ENCODE measurements at places on chromosomes 12 and 14.

DNA sequence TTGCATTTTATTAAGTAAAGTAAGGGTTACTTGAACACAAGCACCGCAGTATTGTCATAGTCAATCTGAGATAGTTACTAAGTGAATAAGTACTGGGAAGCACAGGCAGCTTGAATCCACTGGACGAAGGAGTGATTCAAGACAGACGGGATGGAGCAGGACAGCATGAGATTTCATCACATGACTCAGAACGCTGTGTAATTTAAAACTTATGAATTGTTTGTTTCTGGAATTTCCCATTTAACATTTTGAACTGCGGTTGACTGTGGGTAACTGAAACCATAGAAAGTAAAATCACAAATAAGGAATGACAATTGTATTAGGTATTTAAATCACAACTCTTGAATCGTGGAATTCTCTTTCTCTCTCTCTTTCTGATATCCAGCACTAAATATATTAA is 1630.4 kb upstream of the SEL1L start:
- no peak for DNase-seq

DNA sequence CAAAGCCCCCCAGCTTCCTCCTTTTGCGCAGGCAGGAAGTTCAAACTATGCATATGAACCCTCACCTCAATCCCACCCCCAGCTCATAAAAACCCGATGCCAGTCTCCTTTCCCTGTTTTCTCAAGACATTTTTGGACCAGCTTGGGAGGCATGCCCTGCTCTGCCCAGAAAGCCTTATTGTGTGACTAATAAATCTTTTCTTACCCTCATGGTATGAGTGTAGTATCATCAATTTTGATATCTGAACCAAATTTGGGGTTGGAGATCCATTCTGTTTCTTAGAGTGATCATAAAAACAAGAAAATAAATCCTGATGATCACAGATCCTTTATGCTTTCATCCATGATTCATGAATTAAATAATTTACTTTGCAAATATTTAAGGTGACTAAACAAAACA is 128.5 kb downstream of the ALG10B start:
- no peak for DNase-seq

DNA sequence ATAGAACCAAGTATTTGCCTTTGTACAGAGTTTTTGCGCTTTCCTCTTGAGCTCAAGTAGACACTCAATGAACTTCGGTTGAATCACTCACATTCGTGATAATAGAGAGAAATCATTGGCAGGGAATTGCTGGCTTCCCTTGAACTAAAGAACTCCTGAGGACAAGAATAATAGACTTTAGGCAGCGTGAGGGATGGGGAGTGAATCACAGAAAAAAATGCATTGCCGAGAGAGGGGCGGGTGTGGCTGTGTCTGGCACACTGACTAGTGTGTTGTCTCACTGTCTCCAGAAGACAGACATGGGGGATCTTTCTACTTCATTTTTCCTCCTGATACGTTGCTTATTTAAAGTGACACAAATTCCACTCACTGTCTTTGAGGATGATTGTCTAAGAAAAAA is 805.2 kb downstream of the BCL11B start:
- no peak for DNase-seq

DNA sequence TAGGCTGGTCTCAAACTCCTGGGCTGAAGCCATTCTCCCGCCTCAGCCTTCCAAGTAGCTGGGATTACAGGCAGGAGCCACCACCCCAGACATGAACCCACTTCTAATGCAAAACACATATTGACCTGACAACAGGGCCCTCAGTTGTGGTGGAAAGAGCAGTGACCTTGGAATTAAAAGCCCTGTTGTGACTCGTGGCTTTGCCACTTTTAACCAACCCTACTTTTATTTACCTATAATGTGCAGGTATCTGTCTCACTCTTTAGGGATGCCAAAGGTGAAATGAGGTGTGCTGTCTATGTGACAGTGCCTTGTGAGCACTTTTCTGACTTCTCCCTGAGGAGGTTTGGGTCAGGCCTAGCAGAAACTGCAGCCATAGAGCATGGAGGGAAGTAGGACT is 132.8 kb upstream of the DNM1L start:
- DNase-seq: no peak

GRCh38 chr12:31346267-31346666 is 20.3 kb upstream of the SINHCAF start:
- DNase-seq: no peak

DNA sequence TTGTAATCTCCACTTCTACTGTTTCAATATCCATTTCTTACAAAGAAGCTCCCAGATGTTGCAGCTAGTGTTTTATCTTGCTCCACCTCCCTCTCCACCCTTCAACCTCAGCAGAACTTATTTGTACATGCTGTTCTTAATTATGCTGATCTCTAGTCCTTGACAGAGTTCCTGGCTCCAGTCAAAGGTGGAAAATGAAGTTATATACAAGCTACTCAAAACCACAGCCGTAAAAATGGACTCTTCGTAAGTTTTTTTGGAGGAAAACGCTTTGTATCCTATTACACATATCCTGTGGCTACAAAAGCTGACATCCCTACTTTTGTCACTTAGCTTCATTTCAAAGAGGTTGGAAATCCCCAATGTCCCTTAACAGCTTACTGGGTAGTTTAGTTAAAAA is 1.3 kb downstream of the CLEC1A start:
- DNase-seq: no peak

DNA sequence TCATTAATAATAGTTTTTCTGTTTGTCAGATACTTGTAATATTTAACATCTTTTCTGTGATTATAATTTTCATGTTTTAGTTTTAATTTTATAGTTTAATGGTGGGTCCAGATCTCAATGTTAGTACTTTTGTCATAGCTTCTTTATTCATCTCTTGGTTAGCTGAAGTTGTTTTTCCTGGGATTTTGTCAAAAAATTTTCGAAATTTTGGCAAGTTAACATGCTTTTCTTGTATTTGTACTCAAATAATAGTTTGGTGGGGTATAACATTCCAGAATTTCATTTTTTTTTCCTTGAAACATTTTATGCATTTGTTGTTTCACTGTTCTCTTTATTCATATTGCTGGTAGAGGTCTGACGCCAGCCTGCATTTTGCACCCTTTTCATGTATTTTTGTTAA is 45.5 kb downstream of the KTN1 start:
- no peak for DNase-seq

- DNase-seq: peak; percentile 20
Observed at GRCh38 chr14:63840981-63841380, 11.8 kb upstream of the SYNE2 start.

GRCh38 chr12:13970803-13971202 is 10.6 kb downstream of the GRIN2B start:
- no peak for DNase-seq

DNA sequence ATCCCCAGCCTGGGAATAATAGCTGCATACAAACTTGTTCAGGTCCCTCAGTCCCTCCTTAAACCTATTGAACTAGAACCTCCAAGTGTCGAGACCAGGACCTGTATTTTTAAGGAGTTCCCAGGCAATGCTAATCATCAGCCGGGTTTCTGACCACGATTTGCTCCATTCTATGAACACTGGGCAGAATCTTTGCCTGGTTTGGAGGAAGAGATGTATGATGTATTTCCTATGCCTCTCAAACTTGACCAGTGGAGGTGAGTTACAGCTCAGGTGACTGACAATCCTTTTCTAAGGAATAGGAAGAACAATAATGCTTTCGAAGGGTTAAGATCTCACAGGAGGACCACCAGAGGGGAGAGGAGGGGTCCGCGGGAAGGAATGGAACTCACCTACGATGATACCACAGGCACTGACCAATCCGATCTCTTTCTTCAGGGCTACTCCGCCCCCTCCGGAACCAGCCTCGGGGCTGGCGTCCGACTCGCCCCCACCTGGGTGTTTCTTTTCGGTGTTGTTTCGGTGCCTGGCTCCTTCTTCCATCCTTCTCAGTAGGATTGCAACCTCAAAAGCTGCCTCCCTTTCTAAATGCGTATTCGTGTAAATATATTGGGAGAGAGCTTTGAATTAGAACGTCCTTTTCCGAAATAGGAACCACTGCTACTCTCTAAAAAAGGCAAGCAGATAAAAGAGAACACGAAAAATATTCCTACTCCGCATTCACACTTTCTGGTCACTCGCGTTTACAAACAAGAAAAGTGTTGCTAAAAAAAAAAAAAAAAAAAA is 895 bp downstream of the SLC7A8 start:
- DNase-seq: no peak

DNA sequence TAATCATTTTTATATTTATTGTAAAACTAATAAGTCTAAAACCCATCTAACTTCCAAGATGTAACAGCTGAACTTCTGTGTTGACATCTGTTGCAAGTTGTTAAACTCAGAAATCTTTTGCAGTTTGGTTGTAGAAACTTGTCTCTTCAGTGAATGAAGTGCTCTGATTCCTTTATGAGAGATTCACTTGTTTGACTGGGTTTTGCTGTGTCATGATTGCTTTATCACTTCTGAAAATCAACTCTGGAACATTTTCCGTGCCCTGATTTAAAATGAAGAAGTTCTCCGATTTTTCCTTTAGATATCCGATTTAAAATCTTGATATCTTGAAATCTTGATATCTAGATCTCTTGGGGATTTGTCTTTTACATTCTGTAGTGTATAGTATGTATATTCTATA is 65.1 kb downstream of the DIP2B start:
- DNase-seq: no peak

- no peak for DNase-seq
Observed at GRCh38 chr14:101589486-101590015, 28.3 kb downstream of the DIO3 start.

DNA sequence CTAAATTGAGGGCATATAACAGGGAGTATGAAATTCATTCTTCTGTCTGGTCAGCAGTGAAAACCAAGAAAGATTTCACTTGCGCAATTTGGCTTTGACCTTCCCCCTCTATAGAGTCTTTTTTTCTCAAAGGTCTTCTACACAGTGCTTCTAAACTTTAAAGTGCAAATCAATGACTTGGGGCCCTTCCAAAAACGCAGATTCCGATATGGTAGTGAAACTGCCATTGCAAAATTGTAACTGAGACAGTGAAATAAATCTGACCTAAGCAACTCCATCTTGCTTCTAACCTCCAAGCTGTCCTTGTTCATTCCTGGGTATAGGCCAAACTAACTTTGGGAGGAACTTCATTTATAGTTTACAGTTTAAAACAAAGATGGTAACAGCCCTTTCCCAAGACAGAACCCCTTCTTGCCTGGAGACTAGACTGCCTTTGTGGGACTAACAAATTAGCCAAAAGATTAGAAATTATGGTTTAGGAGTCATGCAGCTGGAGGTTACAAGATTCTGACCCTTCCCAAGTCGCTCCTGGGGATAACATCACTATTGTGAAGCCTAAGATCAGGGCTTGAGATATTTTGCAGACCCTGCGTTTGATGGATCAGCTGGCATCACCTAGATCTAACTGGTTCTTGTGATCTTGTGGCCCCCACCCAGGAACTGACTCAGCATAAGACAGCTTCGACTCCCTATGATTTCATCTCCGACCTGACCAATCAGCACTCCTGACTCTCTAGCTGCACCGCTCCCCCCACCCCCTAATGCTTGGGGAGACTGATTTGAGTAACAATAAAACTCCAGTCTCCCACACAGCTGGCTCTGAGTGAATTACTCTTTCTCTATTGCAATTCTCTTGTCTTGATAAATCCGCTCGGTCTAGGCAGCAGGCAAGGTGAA is 5.0 kb downstream of the SLC25A21 start:
- no peak for DNase-seq

- DNase-seq: no peak
Observed at GRCh38 chr12:62860501-62861411, 74.2 kb downstream of the PPM1H start.

- DNase-seq: no peak
Observed at GRCh38 chr12:27085654-27086053, 3.3 kb upstream of the C12orf71 start.

GRCh38 chr12:11581179-11581755 is 68.2 kb upstream of the ETV6 start:
- peak; percentile 37 for DNase-seq

DNA sequence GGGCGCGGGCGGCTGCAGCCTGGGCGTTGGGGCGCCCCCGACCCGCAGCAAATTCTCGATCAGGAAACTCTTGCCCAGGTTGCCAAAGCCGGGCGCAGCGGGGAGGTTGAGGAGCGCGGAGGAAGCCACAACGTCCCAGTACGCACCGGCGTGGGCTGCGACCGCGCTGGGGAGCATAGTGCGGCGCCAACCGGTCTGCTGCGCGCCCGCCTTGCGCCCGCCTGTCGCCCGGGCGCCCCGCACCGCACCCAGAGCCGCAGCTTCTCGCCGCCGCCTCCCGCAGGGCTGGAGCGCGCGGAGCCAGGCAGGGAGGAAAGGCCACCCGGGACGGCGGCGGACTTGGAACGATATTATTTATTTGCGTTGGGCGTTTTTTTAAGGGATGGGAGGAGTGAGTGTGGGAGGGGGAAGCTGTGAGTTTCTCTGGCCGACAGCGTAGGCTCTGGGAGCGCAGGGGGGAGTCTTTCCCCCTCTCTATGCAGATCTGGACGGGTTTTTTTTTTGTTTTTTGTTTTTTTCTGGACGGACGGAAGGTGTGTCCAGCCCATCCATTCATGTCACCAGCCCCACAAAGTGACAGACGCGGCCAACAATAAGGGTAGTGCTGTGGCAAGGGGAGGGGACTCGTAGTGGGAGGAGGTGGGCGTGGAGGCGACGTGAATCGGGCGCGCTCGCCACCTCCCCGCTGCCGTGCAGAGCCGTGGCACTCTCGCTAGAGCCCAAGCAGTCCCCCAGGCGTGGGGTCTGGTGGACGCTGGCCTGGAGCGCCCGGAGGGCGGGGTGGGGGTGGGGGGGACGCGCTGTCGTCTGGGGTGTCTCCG is at the start of gene DBX2:
Gene DBX2 (minus strand): TSS at position 349 of the 821 bp plus-strand sequence. CDS start 172 bp downstream, at position 177.
- no peak for DNase-seq

DNA sequence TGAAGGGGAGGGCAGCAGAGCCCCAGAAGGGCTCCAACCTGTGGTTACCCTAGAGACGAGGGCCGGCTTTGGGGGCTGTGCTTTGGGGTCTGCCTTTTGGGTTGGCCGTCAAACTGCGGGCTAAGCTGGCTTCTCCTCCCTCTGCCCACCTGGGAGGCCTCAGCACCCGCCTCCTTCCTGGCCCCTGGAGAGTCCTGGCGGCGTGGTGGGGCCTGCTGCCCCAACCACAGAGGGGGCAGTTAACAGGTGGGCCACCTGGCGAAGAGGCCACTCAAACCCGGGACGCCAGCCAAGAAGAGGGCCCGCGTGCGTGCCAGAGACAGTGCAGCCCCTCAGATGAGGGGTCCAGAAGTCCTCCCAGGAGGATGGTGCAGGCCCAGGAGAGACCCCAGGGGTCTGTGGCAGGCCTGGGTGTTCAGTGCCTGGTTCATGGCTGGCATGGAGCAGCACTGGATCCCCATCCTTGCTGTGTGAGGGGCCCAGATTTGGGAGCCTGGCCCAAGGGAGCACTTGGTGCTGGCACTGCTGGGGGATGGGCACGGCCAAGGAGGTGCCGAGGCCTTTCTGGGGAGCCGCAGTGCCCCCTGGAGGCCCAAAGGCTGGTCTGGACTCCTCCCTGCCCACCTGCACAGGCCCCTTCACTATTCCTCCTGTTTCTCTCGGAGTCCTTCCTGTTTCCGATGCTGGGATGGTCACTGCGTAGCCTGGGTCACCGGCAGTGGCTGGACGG is 48.8 kb downstream of the LRCOL1 start:
- no peak for DNase-seq

GRCh38 chr14:99663386-99664057 is 18.6 kb downstream of the HHIPL1 start:
- DNase-seq: no peak
